Umbilical cord (tissue), 2 donors: ENCODE measurements at places on chromosomes 4 and X. TPM values are rescaled to one million over a fixed set of nuclear protein-coding genes. Genes with fewer than 3 reads are reported as not detected.

Gene TCEAL6
- not detected for total RNA-seq

- no peak for DNase-seq
These were observed 19.6 kb downstream of the MND1 start for GRCh38 chr4:153364061-153364460.

DNA sequence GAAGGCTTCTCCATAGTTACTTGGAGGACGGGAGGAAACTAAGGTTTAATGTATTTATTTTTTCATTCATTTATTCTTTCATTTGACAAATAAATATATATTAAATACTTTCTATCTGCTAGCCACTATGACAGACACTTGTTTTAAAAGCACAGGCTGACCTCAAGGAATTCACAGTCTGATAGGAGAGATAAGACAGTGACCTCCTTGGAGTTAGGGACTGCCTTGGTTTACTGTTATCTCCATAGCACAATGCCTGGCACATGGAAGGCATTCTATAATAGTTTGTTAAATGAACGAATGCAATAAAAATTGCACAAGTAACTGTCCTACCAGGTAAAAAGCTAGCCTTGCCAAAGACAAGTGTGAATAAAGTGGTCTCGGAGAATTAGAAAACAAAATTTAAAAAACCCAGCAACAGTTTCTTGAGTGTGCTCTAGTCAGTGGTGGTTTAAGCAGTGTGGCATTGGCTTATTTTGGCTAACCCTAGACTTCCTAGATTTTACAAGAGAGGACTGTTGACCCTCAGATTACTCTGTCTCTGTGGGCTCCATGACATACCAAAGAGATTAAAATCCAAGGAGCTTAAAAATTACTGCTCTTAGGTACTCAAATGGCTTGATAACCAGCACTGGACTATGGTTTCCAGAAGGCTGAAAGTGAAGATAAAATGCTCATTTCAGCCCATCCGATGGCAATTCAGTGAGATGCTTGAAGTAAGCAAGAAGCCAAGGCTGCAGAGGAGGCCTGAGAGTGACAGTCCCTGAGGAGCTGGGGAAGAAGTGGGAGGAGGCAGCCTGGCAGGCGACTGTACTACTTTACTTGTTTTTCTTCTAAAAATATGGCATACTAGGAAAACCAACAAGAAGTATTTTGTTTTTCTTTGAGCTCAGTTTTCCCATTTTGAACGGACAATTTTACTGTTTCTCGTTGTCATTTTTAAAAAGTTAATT, 9.6 kb downstream of the AFP start:
- DNase-seq: no peak

DNA sequence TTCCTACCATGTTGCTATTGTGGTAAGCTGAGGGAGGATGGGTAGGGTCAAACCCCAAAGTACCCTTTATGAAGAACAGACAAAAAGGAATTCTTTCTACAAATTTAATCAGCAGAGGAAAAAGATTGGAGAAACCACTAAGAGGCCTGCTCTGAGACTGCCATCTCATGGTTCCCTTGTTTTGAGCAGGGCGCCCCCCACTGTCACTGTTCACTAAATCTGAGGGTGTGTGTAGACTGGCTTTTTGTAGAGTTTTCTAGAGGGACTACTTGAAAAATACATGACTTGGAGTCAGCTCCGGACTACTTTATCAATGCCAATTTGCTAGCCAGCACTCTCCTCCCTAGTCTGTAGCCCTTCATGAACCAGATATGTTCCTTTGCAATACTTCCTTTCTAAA, 324.8 kb downstream of the FRMPD4 start:
- no peak for DNase-seq

DNA sequence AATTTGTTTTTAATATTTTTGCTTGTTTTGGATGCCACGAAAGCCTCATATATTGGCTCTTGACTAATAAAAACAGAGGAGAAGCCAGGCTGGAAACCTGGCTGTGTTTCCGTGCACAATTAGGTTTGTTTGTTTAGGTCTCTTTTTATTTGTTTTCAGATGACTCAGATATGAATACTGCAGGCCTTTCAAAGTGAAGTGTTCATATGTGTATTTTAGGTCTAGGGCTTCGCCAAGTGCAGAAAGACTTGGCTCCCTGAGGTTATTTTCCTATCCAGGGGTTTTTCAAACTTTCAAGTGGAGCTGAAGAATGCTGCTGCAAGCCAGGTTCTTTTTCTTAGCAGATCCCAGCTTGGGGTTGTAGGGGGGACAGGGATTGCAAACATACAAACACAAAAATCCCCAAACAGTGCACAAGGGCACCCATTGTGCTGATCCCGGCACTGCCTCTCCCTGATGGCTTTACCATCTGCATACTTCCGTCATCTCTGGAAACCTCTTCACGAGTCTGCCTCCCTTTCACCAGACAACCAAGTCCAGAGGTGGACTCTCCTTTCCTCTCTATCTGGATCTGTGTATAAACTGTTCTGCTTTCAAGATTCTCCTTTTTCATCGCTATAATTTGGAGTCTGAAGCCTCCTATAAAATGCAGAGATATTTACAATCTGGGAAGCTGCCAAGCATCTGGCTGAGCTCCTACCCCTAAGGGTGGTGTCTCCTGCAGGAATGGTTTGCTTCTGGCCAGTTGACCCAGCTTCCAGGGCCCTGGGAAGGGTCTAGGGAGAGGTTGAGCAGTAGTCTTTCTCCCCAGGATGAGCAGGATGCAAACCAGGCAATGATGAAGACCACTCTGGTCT, 108.6 kb downstream of the SMIM20 start:
- peak; percentile 45 for DNase-seq

Gene LRIT3
- 1.9 TPM for total RNA-seq

Gene FAM47E
- total RNA-seq: 4.3 TPM

Gene GPR50
- 1.2 TPM for total RNA-seq

Gene SORBS2
- 354 TPM for total RNA-seq

DNA sequence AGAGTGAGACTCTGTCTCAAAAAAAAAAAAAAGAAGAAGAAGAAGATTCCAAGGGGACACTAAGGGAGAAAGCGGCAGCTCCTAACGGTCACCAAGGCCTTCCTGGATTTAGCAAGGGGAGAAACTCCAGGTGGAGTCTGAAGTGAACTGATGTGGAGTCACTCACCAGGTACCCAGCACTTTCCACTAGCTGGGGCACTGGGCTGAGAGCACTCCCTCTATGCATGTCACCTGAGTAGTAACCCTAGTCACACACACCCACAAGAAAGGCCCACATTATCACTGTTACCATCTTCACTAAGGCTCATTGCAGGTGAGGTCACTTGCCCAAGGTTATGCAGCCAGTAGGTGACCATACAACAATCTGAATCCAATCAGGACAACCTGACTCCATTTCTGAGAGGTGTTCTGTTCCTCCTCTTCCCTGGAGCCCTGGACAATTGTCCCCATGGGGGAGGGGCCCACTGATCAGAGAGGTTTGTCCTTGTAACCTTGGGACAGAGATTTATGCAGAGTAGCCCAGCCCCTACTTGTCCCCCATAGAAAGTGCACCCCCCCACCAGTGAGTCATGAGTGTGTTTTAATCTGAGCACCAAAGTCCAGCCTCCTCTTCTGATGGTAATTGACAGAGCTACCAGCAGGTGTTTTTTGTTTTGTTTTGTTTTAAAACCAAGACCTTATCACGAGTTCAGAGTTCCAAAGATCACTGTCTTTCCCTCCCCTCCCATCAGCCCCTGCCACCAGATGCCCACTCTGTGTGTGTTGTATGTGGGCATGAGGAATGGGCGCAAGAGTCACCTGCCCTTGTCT, 5.9 kb upstream of the SASH3 start:
- no peak for DNase-seq

Gene POLN
- 8.4 TPM for total RNA-seq

DNA sequence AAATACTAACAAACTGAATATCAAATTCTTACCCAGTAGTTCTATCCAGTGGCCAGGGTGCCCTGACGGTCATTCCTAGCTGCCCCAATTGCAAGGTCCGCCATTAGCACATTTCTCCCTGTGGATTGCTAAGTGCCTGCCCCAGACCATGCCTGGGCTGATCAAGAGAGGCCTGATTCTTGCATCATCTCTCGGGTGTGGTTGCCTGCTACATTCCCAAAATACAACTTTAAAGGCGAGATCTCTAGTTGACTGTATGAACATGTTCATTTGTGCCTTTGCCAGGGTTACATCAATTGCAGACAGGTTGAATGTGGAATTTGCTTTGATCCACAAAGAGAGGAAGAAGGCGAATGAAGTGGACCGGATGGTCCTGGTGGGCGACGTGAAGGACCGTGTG, 28.0 kb downstream of the PRPS2 start:
- DNase-seq: peak; percentile 9

GRCh38 chr4:2837904-2838496, 5.6 kb upstream of the ADD1 start:
- DNase-seq: peak; percentile 86

Gene DMP1
- 2.2 TPM for total RNA-seq

Gene RBM47
- total RNA-seq: 15.9 TPM
